Activated T-helper 2 cell treated with anti-CD3 and anti-CD28 coated beads, Interferon-gamma antibody, Interleukin-2, Interleukin-4, amounts not matched to agents 10 μg/mL and 5 μg/mL and 100 μg/mL, durations not matched to agents 14 hours and 24 hours and 36 hours (primary cell): ENCODE measurements at places on chromosomes 6 and 20. TPM values are rescaled to one million over a fixed set of nuclear protein-coding genes. Genes with fewer than 3 reads are reported as not detected.

- peaks cover 29% of the 10 kb centered on the region for H3K36me3 ChIP-seq
- H3K27ac ChIP-seq = no peak overlapping the region
- no peak for DNase-seq
These were observed 103.3 kb downstream of the ARHGAP18 start for GRCh38 chr6:129606664-129607063.

DNA sequence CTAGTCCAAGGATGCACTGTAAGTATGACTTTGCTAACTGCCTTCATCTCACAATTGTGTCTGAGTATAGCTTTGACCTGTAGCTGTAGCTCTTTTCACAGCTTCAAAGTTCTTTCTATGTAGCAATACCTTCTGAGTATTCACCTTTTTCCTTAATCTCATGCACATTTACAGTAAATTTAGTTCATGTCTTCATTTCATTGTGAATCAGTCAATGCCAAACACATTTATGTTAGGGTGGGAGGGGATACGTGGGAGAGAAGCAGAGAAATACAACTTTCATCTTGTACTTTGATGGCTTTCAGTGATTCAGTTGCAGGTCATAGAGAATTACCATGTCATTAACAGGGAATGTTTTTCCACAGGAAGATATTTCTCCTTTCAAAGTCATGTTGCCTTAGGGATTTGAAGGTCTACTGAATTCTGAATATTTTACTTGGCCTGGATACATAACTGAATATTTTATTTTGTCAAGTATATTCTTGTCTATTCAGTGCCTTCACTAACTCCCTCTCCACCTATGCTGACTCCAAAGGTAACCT is 119.2 kb downstream of the TINAG start:
- H3K27ac ChIP-seq = no peak overlapping the region
- no peaks in the 10 kb centered on the region for H3K27me3 ChIP-seq
- H3K36me3 ChIP-seq = no peaks in the 10 kb centered on the region
- H3K4me3 ChIP-seq = no peak overlapping the region
- no peaks in the 10 kb centered on the region for H3K4me1 ChIP-seq

NKAIN2 gene
- not detected in 2 replicates for total RNA-seq

GRCh38 chr6:36139991-36140710 is 9.8 kb downstream of the MAPK13 start:
- no peak overlapping the region for H3K4me3 ChIP-seq
- peaks cover 13% of the 10 kb centered on the region for H3K4me1 ChIP-seq
- H3K36me3 ChIP-seq = peaks cover 32% of the 10 kb centered on the region
- H3K27me3 ChIP-seq = no peaks in the 10 kb centered on the region
